ENCODE measurements at places on chromosomes 6 and 20.

GRCh38 chr6:33744001-33744848 is 2.5 kb downstream of the IP6K3 start:
- DNase-seq = peak; percentile 80

DNA sequence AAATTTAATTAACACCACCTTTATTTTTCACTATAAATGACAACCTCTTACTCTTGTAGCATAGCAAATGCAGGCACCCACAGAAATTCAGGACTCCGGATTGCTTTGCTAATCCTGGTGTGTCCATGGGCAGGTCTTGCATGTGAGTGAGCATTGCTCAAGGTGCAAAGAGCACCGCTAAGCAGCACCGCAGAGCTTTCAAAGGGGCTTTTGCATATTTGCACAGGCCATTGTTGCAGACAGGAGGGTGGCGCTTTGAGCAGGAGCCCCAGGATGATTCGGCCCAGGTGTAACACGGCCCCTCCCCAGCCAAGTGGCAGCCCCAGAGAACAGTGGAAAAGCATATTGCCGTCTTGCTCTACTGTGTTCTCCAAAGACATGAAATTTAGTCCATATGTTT is 293.2 kb downstream of the NRN1 start:
- DNase-seq = no peak

DNA sequence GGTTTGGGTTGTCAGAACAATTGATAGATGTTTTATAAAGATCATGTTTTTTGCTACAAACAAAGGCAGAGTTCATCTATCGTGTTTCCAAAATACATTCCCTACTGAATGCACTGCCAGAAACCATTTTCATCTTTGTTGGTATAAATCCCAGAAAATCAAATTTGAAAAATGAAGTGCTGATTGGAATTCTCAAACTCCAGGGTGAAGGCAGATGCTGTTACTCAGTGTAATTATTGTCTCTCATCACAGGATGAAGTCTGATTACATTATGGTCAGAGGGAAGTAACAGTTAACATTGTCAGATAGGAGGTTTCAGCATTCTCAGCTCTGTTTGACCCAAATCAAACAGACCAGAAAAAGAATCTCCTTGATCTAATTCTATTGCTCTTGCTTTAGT is 198.4 kb upstream of the KCNK16 start:
- DNase-seq = no peak

- no peak for DNase-seq
Measured at GRCh38 chr6:31586008-31586407, at the start of gene LST1. Gene LST1, plus strand, starts transcription at chr6:31586277. Its CDS starts 1,023 bp downstream, at chr6:31587300.

DNA sequence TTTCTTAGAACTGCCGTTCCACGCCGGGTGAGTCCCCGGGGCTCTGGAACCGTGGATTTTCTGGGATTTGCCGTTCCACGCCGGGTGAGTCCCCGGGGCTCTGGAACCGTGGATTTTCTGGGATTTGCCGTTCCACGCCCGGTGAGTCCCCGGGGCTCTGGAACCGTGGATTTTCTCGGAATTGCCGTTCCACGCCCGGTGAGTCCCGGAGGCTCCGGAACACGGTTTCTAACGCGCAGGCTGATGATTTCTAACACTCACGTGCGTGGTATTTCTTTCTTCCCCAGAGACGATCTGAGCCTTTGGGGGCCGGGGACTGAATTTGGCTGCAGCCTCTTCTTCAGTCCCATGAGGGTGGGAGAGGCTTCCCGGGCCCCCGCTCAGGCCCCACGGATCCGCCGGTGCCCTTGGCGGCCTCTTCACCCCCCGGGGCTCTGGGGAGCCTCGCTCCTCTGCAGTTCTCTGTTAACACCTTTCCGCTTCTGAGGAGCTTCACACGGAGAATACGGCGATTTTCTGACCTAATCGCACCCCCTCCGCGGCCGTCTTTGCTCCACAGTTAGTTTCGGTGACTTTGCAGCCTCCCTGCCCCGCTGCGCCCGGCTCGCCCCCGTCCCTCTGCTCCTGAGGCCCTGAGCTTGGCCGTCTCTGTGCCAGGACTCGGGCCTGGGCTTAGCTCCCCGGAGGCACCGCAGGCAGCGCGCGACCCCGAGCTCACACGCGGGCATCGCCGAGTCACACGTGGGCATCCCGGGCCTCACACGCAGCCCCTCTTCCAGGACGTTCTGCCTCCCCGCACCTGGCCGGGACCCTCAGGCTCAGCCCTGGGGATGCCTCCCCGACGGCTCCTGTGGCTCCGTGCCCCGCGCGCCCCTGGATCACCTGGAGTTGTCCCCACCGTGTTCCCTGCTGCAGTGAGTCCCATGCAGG is 7.2 kb upstream of the KIF25 start:
- no peak for DNase-seq

DNA sequence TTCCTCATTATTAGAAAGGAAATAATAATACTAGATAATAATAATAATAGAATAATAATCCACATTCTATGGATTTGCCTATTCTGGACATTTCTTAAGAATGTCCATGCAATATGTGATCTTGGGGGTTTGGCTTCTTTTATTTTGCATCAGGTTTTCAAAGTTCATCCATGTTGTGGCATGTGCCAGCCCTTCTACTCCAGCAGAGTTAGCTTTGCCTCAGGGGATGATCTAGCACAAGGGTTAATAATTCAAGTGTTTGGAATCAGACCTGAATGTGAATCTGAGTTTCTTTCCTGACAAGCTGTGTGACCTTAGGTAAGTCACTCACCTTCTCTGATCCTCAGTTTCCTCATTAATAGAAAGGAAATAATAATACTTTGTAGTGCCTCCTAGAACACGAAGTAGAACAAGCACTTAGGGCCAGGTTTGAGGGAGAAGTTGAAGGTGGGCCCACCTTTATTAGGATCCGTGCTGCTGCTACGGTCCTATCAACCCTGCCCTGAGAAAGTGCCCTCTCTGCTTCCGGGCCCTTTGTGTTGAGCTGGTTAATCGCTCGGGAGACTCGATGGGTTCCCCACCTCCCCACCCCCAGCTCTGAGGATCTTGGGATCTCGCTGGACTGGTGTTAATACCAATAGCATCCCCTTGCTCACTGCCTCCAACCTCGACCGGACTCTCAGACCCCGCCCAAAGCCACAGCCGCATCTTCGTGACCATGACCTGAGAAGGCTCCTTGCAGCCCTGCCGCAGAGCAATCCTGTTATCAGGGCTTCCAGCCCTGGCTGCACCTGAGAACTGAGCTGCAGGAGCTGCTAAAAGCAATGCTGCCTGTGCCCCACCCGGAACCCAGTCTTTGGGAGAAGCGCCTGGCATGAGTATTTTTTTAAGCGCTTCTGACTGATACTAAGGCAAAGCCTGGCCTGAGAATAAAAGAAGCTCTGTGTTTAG is 26.9 kb downstream of the RBM38 start:
- no peak for DNase-seq

GRCh38 chr20:44946271-44946852 is 13.8 kb downstream of the TOMM34 start:
- no peak for DNase-seq

DNA sequence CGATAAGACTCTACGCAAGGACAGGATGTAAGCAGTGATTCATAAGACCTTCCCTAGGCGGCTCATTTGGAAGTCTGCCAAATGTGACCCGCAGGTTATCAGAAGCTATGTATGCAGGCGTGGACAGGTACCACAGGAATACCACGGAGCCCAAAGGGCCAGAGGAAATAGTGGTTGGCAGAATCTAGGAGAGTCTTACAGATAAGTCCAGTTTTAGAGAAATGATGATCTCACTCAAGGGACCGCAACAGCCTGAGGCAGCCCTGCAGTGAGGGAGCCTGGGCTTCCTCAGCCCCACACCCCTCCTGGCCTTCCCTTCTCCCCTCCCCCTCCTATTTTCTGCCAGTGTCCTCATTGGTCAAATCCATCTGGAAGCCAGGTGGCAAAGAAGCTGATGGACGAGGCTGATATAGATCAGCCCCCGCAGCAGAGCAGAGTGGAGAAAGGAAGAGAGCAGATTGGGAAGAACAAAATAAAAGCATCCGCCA is 110.6 kb downstream of the FNDC1 start:
- DNase-seq = no peak

GRCh38 chr6:158411998-158412397 is 99.7 kb downstream of the TULP4 start:
- no peak for DNase-seq

DNA sequence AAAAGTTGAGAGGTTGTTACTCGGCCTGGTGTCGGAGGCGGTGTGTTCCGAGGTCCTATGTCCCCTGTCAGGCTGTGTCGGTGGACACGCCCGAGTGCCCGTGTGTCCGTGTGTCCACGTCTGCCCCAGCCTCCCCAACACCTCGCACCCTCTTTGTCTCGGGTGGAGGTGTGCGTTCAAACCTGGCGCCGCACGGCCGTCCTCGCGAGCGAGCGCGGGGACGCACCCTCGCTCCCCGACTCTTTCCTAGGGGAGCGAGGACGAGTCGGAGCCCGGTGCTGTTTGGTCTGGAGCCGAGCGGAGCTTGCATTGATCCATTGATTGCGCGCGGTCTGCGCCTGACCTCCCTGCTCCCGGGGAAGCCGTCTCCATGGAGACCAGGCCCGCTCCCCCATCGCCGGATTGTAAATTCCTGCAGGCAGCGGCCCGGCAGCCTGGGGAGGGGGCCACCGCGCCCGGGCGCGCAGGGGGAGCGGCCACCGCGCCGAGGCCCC is 411 bp upstream of the SCUBE3 start:
- DNase-seq = peak; percentile 52

DNA sequence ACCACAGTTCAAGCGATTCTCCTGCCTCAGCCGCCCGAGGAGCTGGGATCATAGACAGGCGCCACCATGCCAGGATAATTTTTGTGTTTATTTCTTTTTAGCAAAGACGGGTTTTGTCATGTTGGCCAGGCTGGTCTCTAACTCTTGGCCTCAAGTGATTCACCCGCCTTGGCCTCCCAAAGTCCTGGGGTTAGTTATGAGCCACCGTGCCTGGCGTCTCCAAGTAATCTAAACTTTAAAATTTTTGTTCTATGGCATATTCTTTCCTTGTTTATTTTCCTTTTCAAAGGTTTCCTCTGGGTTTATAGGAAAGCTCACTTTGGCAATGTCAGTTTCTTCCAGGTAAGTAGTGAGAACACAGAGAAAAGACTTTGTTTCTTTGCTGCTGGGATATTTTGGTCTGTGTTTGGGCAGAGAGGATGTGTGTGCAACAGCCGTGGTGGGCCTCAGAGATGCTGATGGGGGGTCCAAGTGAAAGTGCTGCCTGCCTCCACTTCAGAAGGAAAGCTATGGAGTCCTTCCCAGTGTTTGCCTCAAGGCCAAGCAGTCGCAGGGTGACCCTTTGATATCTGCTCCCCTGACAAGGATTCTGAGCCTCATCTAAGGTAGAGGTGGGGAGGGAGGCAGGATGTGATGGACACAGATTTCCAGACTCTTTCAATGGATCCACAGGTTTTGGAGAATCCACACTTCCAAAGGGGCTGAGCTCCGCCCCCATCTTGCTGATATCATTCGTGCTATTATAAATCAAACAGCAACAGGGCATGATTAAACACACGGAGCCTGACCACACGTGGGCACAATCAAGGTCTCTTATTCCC is 2.3 kb downstream of the LRP11 start:
- no peak for DNase-seq

DNA sequence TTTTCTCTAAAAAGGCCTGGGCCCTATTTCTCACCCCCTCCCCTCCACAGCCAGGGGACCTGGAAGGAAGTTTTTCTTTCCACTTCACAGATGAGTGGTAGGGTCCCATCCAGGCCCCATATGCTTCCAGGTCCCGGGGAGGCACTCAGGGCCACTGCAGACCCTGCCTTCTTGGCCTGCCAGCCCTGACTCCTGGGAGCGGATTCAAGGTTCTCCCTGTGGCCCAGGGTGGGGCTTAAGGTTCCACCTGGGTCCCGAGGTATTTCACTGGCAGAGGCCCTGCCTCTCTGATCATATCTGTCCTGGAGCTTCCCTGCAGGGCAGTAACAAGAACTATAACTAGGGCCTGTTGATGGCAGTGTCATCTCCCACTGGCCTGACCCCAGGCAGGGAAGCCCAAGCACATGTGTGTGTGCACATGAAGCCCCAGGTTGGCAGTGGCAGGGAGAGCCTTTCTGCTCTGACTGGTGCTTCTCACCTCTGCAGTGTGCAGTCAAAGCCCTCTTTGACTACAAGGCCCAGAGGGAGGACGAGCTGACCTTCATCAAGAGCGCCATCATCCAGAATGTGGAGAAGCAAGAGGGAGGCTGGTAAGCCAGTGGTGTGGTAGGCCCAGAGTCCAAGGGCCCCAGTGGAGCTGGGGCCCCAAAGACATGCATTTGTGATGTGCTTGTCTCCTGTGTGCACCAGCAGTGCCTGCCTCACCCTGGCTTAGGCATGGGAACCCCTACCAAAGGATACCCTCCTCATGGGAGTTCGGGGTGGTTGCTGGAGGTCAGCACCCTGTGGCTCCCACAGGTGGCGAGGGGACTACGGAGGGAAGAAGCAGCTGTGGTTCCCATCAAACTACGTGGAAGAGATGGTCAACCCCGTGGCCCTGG is 31.2 kb downstream of the PLCG1 start:
- no peak for DNase-seq

GRCh38 chr6:157396026-157396425 is 15.0 kb downstream of the ZDHHC14 start:
- DNase-seq = no peak

GRCh38 chr20:13423472-13424173 is 202.5 kb downstream of the ISM1 start:
- no peak for DNase-seq

DNA sequence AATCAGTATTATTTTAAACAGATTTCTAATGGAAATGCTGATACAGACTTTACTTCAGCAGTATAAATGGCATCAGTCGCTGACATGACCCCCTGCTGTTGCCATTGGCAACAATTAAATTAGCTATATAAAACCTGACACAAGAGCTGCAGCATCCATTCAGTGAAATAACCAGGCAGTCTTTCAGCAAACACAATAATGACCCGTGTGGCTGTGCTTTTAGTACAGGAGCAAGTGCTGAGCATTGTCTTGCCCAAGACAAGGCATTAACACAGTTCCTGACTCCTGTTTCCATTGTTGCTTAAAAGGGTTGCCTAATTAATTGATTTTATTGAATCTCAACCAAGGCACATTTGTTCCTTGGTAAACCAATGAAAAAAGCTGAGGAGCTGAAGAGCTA is 382.1 kb downstream of the HACE1 start:
- no peak for DNase-seq

- DNase-seq = no peak
Measured at GRCh38 chr20:60354024-60354580, 395.9 kb downstream of the CDH26 start.

DNA sequence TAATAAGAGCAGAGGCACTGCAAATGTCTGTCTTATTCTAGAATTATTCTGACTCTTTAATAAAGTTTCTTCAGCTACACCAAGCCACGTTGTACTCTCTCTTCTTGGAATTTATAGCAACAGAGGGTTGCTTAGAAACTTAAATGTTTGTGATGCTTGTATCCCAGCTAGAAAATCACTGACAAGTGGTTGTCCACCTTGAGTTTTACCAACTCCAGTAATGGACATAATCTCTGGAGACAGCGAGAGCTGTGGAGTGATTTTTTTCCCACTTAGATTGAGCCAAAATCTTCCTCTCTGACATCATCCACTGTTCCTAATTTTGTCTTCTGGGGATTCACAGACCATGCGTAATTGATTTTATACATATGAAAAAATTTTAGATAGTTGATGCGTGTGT is 8.0 kb downstream of the ECT2L start:
- DNase-seq = no peak

DNA sequence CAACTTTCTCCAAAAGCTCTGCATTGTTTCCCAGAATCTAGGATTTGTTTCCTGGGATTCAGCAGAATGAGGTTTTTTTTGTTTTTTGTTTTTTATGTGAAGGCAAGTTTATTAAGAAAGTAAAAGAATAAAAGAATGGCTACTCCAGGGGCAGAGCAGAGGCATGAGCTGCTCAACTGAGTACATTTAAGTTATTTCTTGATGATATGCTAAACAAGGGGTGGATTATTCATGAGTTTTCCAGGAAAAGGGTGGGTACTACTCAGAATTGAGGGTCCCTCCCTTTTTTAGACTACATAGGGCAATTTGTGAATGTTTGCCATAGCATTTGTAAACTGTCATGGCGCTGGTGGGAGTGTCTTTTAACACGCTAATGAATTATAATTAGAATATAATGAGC is 292.5 kb upstream of the SGK1 start:
- no peak for DNase-seq

Measured in right forelimb (tissue), 1 donor.